Effector memory CD4-positive, alpha-beta T cell (primary cell): ENCODE measurements at places on chromosomes 5 and 9.

DNA sequence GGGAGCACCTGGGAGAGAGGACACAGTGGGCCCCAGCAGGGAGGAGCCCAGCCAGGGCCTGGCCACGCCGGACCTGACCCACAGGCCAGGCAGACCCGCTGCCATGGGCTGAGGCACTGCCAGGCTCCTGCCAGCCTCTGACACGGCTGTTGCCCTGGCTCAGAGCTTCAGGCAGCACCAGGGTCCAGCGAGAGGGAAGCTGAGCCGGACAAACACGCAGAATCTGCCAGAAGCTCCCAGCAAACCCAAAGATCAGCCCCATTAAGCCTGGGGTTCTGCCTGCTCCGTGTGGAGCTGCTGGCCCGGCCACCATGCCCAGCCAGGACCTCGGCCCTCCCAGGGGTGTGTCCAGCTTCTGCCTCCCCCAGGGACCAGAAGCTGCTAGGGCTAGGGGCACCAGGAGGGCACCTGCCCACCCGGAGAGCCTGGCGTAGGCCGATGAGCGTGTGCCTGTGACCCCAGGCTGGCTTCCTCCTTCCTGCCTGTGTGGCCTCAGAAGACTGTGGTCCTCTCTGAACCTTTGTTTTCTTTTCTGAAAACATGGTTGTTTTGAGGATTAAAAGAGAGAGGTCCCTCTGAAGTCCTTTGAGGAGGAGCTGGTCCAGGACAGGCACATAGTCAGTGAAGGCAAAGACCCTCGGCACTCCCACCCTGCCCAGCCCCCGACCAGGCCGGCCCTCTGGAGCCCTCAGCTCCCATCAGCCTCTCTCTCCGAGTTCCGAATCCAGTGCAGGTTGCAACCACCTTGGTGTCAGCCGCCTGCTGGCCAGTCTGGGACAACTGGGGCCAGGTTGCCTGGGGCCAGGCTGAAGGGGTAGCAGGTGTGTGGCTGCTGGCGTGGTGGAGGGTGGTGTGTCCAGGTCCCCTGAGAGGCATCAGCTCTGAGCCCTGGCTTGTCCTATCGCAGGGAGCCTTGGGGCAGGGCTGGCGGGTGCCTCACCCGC is 39.6 kb downstream of the KCNT1 start:
- no peak for DNase-seq

DNA sequence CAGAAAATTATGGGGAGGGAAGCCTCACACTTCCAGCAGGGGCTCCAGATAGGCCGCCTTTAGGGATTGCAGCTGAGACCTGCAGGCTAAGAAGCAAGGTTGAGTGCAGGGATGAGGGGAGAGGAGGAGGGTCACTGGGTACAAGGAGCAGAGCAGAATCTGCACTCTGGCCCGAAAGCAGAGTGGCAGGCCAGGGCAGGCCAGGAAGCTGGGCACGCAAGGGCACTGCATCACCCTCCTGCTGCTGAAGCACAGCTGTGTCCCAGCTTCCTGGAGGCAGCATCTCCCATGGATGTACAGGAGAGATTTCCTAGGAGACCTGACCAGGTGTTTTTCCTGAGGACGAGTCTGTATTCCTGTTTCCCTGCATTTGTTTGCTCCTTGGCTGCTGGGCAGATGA is 92.1 kb downstream of the SYK start:
- DNase-seq, result no peak

DNA sequence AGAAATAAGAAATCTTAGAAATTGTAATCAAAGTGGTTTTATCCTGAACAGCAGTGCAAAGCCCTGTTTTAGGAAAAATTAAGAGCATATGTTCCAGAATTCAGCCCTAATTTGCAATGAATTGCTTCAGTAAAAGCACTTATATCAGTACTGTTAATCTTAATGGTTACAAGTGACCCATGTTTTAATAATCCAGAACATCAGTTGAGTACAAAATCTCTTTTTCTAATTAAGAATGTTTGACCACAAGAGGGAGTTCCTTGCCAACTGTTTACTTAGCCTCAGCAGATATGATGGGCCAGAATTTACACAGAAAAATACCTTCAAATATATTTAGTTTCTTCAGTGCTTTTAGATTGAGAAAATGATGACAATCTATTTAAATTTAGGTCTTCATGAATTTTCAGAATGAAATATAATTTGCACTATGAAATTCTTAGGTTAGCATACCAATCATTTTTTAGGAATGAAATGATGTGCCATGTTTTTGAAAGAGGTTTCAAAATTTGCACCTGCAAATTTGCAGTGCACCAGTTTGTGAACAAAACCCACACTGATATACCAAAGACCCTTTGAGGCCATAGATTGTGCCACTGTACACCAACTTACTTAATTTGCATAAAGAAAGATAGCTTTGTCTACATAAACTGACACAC is 926.3 kb upstream of the ARRDC3 start:
- no peak for DNase-seq

GRCh38 chr9:81460693-81461092 is 228.7 kb downstream of the TLE1 start:
- no peak for DNase-seq

GRCh38 chr5:124516567-124516966 is 229.9 kb downstream of the ZNF608 start:
- no peak for DNase-seq

DNA sequence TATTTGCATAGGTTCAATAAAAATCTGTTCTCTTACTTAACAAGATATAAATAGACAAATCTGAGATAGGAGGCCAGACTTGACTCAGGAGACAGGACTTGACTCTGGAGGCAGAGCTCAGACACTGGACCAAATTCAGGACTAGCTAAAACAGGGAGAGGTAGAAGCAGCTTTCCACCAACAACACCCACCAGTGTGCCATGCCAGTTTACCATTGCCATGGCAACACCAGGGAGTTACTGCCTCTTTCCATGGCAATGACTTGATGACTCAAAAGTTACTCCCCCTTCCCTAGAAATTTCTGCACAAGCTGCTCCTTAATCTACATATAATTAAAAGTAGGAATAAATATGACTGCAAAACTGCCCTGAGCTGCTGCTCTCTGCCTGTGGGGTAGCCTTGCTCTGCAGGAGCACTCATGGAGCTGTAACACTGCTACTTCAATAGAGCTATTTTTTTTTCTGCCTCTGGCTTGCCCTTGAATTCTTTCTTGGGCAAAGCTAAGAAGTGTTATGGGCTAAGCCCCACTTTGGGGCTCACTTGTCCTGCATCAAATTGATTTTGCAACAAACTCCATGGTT is 473.0 kb downstream of the PLK2 start:
- DNase-seq, result no peak

- no peak for DNase-seq
Observed at GRCh38 chr9:6566409-6567139, 79.0 kb downstream of the GLDC start.

DNA sequence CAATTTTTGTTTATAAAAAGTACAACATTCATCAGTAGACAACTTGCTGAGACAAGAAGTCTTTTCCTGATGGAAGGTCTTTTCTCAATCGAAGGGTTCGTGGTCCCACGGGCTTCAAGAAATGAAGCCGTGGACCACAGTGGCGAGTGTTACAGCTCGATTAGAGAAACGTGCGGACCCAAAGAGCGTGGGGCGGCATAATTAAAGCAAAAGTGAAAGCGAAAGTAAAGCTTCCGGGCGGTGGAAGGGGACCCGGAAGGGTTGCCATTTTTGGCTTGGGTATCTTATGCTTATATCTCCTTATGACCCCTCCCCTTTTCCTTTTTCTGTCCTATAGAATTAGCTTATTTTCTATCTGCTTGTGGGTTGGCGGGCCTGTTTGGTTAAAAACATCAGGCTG is 2309.4 kb upstream of the ACO1 start:
- DNase-seq, result no peak

DNA sequence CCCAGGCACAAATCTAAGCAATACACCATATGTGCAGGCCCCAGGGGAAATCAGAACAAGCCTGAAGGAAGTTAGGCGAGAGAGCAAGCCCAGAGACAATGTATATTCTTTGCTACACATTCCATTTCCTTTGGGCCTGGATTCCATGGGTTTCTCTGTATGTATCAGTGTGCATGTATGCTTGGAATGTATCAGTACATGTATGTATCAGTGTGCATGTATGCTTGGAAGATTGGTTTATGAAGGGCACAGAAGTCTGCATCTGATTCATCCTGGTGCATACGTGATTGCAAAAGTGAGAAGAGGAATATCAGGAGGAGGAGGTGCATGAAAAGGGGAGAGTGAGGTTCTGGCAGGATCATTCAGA is 232.6 kb upstream of the ANKRD55 start:
- no peak for DNase-seq

- no peak for DNase-seq
Observed at GRCh38 chr5:6581090-6581489, 51.8 kb downstream of the NSUN2 start.

DNA sequence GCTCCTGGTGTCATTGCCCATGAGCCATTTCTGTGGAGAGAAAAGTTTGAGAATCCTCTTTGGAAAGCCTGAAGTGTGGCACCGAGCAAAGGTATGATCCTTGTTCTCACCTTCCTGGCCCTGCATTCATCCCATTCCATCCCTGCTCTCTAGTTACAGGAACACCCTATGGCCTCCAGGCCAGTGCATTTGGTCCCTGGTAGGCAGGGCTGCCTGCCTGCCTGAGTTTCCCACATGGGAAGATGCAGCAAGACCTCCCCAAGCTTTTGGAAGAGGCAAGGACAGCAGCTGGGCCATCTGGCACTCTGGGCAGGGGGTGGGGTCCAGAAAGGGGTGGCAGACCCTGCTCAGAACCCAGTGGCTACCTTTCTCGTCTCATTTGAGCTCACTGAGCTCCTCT is 24.5 kb downstream of the IGIP start:
- DNase-seq, result no peak
